ENCODE measurements at places on chromosomes 3 and 15.

- DNase-seq, result no peak
These were observed 155.2 kb downstream of the FAM43A start for GRCh38 chr3:194840661-194841514.

- no peak for DNase-seq
These were observed 307.6 kb downstream of the RYR3 start for GRCh38 chr15:33618350-33618749.

DNA sequence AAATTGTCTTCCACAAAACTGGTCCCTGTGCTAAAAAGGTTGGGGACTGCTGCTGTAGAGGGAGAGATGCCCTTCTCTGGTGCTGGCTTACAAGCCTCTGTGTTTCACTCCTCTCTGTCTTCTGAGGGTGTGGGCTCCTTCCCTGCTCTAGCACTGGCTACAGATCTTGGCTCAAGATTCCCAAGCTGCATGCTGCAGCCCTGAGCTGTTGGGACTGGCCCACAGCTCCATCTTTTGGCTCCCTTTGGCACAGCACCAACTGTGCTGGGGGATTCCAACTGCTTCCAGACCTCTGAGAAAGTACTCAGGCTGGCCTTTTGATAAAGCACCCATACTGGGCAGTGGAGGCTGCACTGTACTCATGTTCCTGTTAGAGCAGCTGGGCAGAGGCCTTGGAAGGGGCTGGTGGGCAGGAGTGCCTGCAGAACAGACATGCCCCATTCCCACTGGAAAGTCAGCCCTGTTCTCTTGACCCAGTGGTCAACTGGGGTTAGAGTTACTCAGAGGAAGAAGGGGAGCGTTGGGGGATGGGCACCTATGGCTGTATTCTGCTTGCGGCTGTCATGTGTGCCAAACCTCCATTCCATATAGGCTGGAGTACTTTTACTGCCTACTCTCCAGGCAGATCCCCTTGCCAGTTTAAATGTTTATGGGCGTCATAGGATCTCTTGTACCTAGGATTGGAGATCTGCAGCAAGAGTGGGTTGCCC, 55.7 kb downstream of the GALK2 start:
- DNase-seq, result no peak

- DNase-seq, result no peak
These were observed 67.2 kb downstream of the EIF4E3 start for GRCh38 chr3:71657831-71658530.

All from stimulated activated CD4-positive, alpha-beta T cell treated with anti-CD3 and anti-CD28 coated beads, Interleukin-15, amount 100 ng/mL, for 48 hours (primary cell).